ENCODE measurements at places on chromosomes 1 and 21. TPM values are rescaled to one million over a fixed set of nuclear protein-coding genes. Genes with fewer than 3 reads are reported as not detected.
A peak's percentile ranks its signal among the peaks of the same experiment; 100 is the strongest.

DNA sequence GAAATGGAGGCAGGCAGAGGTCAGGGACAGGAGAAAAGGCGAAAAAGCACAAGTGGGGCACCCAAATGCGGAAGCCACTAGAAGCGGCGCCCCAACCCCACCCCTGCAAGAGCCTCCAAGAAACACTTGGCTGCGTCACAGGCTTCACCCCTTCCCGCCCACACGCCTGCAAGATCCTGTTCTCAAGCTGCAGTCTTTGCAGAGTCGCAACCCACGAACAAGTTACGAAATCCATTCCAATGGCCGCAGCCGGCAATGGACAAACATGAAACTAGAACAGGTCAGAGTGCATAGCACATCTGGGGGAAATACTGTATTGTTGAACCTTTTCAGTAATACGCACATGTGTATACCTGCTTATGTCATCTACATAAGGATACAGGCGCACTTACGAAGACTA lies 103.6 kb downstream of the PSMG1 start:
- peak; percentile 54 for DNase-seq

DNA sequence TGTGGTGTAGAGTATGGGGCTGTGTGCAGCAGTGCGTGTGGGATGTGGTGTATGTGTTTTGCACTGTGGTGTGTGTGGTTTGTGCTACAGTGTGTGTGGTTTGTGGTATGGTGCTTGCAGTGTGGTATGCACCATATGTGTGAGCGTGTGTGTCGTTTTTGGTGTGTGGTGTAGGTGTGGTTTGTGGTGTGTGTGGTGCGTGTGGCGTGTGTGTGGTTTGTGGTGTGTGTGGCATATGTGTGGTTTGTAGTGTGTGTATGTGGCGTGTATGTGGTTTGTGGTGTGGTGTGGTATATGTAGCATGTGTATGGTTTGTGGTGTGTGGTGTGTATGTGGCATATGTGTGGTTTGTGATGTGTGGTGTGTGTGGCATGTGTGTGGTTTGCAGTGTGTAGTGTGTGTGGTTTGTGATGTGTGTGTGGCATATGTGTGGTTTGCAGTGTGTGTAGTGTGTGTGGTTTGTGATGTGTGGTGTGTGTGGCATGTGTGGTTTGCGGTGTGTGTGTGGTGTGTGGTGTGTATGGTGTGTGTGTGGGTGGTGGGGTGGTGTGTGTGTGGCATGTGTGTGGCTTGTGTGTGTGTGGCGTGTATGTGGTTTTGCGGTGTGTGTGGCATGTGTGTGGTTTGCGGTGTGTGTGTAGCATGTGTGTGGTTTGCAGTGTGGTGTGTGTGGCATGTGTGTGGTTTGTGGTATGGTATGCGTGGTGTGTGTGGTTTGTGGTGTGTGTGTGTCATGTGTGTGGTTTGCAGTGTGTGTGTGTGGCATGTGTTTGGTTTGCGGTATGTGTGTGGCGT lies 53.5 kb upstream of the TRAPPC10 start:
- no peak for DNase-seq

DNA sequence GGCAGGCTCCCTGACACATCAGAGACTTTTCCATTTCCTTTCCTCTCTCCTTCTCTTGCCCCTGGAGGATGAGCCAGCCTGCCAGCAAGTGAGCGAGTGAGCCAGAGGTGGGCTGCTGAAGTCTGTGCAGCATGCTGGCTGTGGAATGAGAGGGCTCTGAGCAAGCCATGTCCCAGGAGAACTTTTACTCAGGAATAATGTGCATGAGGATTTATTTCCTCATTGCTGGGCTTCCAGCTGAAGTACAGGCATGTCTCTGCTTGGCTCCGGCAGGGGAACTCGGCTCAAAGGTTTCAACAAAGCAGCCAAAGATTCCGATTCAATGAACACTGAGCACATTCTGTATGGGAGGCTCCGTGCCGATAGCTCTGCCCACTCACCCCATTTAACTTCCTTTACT lies 43.7 kb downstream of the UBIAD1 start:
- no peak for DNase-seq

DNA sequence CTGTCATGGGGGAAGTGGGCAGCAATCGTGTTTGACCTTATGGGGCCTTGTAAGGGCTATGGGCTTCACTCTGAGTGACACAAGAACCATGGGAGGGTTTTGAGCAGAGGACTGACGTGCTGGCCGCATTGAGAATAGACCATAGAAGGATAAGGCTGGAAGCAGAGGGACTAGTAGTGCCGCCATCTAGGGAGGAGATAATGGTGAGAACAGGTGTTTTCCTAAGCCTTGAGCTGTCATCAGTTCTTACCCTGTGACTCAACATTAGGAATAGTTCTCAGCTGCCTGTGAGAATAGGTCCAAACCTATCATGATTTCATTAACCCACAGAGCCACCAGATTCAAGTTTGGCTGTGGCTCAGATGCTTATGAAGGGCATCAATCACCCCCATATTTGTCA lies 228.5 kb downstream of the CACNA1E start:
- no peak for DNase-seq

DNA sequence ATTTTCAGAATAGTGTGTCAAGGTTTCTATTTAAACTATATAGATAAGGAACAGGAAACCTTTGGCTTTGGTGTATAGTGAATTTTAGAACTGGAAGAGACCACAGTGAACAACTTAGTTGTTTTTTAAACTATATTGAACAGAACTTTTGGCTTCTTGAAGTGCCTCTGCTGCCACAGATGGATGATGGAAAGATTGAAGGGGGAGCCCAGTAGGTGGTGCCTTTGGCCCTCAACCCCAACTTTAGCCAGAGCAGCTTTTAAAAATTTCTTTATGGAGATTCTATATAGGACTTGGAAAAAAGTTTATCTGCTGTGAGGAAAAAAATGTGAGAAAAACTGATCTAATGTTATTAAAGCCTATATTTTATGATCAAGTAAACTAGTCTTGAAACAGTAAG lies 50.2 kb downstream of the SWT1 start:
- DNase-seq: no peak

GRCh38 chr1:43074244-43074643 lies 97.8 kb downstream of the EBNA1BP2 start:
- DNase-seq: no peak

GRCh38 chr1:179742717-179743678 lies at the start of gene FAM163A:
Gene FAM163A (plus strand): TSS chr1:179743291. CDS start chr1:179813098, 69,807 bp downstream.
- no peak for DNase-seq

DNA sequence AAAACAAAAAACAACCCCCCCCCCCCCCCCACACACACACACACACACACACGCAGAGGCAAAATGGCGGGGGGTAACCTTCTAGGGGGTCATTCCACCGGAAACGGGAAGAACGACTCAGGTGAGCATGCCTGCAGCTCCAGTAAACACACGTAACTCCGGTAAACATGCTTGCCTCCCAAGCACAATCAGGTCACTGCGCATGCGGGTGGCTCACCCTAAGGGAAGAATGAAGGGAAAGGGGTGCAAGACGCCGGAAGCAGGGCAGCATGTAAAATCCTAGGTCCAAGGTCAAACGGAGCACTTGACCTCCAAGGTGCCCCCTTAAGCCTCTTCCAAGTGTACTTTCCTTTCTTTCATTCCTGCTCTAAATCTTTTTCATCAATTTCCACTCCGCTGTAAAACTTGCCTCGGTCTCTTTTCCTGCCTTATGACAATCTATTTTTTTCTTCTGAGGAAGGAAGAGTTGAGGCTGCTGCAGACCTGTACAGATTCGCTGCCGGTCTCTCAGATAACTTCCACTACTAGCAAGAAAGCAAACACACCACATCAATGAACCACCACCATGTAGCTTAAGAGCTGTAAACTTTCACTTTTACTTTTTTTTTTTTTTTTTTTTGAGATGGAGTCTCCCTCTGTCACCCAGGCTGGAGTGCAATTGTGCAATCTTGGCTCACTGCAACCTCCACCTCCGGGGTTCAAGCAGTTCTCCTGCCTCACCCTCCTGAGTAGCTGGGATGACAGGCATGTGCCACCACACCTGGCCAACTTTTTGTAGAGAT lies 21.0 kb upstream of the CBR3 start:
- no peak for DNase-seq

- DNase-seq: no peak
These were observed 12.7 kb downstream of the TMCO4 start for GRCh38 chr1:19786988-19787423.

DNA sequence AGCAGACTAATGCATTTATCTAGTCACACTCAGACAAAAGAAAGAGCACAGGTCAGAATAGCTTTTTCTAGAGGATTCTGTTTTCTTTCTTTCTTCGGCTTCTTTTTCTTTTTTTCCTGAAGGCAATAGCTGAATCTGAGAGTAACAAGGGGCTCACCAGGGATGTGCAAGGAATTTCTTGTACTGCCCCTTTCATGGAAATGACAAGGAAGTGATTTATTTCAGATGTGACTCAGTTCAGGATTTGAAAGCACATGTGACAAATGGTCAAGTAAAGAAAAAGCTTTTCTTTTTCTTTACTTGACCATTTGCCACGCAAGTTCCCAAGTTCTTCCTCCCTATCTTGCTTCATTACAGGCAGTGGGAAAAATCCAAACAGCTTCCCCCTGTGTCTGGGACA lies 202.0 kb downstream of the GABPA start:
- DNase-seq: no peak

DNA sequence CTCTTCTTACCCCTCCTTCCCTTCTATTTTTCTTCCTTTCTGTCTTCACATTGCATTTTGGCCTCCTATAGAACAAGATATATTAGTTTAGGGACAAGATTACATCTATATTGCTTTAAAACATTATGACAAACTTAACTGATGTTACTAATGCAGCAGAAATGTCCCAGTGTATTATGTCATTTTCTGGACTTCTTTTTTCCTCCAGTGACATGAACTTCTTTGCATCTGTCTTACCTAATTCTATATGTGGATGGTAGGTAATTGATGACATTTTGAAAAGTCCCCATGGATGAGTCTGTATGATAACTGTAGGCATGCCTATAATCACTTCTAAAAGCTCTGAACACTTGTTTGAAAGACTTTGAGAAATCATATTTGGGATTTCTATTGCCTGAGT lies 89.5 kb downstream of the FNBP1L start:
- no peak for DNase-seq

- no peak for DNase-seq
These were observed 49.8 kb upstream of the RCC1 start for GRCh38 chr1:28456078-28456477.

DNA sequence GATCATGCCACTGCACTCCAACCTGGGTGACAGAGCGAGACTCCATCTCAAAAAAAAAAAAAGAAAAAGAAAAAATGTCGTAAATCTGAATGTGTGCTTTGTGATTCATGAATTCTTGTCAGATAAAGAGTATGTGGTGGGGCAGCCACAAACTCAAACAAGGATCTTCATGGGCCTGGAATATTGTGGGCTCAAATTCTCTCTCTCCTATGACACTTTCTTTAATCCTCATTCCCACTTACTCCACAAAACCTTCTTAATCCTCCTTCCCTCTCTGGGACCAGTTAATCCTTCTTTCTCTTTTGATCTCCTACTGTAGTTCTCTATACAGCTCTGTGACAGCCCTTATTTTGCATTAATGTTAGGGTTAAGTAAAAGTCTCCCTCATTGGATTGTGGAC lies 112.3 kb downstream of the AK5 start:
- DNase-seq: no peak

GRCh38 chr1:160727316-160727640 lies 11.8 kb upstream of the SLAMF7 start:
- no peak for DNase-seq

- no peak for DNase-seq
These were observed 612.9 kb downstream of the PTPRU start for GRCh38 chr1:29849038-29849750.

- DNase-seq: no peak
These were observed 60.7 kb downstream of the SH3GLB1 start for GRCh38 chr1:86765073-86765472.

DNA sequence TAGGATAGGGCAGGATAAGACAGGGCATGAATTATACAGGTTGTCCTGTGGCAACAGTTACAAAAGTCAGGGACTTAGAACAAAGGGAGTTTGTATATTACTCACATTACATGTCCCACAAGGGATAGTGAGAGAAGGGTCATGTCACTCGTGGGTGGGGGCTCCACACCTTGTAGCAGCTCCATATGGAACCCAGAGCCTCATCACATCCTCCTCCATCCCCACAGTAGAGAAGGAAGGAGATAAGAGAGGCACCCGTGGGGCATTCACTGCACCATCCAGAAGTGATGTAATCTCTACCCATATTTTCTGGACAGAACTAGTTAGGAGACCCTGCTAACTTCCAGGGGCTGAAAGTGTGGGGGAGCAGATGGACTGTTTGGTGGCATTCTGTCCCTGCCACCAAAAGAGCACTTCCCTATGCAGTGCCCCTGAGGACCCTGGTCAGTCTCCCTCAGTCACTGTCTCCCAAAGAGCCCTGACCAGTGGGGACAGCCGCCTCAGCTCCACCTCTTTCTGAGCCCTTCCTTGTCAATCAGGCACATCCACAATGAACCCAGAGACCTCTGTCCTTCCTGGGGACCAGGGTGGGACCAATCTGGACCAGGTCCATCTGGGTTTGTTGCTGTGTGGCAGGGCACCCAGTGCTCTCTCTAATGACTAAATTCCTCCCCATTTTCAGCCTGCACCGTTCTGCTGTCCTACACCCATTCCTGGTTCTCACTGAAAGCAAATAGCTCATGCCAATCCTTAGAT lies 154.8 kb upstream of the ETV3 start:
- no peak for DNase-seq

- DNase-seq: no peak
These were observed 438.1 kb downstream of the NPHP4 start for GRCh38 chr1:5554111-5554510.

GRCh38 chr21:46165098-46165497 lies 9.7 kb upstream of the FTCD start:
- DNase-seq: no peak

GRCh38 chr1:225973158-225973557 lies 26.0 kb downstream of the SDE2 start:
- DNase-seq: no peak

DNA sequence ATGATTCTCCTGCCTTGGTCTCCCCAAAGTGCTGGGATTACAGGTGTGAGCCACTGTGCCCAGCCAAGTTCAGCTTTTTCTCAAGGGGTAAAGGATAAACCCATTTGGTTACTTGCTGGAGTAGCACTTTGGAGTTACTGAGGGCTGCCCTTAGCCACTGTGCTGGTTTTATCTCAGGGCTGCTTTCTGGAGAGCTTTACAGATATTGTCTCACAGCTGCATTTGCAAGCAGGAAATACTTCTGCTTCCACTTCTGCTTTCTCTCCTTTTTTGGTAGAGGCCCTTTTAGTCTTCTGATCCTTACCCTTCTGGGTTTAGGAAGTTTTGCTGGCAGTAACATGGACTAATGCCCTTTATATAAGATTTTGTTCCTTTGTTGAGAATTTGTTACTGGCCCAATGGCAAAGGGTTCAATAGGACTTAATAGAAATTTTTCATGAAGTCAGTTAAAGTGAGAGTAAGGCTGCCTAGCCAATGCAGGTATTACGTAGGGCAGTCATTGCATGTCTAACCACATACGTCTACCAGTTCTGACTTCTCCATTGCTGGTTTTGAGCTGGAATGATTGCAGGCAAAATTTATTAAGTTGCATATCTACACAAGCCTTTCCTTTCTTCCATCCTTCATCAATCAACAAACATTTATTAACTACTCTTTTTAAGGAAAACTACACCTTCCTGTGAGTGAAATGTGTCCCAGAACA lies 24.4 kb downstream of the CAP1 start:
- no peak for DNase-seq

Gene RNF186
- not detected for total RNA-seq

Gene OLFML2B
- 20.3 TPM for total RNA-seq

Gene OLFM3
- not detected for total RNA-seq

Gene GCLM
- total RNA-seq: 21.4 TPM

Gene IGSF9
- 11.0 TPM for total RNA-seq

Gene MXRA8
- total RNA-seq: 147 TPM

Gene E2F2
- 0.60 TPM for total RNA-seq

Gene OLIG2
- total RNA-seq: not detected
